ENCODE measurements at places on chromosomes 11 and 22.

- DNase-seq = no peak
Observed at GRCh38 chr22:42955848-42956247, 59.1 kb downstream of the PACSIN2 start.

GRCh38 chr11:60699284-60699691, at the start of gene MS4A8:
MS4A8 (plus strand) TSS chr11:60699612; CDS start chr11:60700861, 1,249 bp downstream.
- DNase-seq = no peak

DNA sequence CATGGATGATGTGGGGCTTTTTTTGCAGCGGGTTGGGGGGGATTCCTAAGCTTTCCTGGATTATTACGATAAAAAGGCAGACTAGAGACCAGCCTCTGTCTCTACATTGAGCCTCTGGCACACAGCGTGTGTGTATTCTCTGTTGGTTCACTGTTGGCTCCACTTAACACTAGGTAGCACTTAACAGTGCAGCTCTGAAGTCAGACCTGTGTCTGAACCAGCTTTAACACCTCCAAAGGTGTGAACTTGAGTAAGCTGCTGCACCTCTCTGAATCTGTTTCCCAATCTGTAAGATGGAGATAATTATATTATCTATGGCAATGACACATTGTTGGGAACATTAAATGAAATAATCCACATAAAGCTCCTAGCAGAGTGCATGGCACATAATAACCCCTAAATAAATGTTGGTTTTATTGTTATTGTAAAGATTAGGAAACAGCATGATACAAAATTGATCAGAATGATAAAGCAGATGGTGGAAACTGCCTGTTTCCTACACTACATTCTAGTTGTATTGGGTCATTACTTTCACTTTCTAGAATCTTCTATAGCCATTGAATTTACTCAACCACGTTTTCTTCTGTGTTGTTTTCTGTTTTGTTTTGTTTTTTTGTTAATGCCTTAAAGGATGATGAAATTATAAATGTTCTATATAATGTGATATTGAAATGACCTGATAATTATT, 108.4 kb downstream of the ARL14EP start:
- DNase-seq = no peak

GRCh38 chr11:130561441-130561881, 113.0 kb downstream of the ADAMTS15 start:
- DNase-seq = no peak

GRCh38 chr11:121870206-121871045, 245.6 kb downstream of the BLID start:
- DNase-seq = no peak

DNA sequence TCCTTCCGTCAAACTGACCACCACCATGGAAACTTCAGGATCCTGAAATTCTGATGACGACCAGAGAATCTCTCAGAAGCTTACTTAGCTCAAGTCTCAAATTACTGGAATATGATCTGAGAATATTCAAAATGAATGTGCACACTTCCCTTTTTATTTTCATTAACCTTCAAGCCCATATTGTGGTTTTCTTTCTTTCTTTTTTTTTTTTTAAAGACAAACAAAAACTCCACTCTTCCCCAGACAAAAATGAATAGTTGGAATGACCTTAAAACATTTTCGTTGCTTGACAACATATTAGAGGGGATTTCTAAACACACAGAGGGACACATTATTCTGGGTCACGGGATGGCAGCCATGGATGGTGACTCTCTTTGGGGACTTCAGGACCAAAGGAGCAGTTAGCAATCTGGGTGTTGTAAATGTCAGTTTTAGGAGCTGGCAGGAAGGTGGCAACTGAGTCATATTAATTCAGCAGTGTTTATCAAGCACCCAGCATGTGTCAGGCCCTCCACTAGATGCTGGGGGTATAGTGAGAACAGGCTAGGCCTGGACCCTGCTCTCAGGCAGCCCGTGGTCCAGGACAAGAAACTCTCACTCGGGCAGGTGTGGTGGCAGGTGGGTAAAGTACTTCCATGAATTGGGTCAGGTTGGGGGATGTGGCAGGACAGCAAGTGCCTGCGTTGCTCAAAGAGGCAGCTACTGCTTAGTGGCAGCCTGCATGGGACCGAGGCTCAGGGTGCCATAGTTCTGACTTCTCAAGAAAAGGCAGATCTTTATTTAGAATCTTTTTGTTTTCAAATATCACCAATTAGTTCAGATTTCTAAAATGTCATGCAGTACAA, 126.1 kb downstream of the HIPK3 start:
- no peak for DNase-seq

GRCh38 chr11:2518111-2518982, 73.5 kb downstream of the KCNQ1 start:
- DNase-seq = no peak

GRCh38 chr11:86591631-86592030, 80.8 kb downstream of the ME3 start:
- no peak for DNase-seq

GRCh38 chr11:70755410-70756158, 357.3 kb downstream of the CTTN start:
- DNase-seq = peak; percentile 64

- DNase-seq = no peak
Observed at GRCh38 chr22:41845380-41846267, 12.7 kb downstream of the SREBF2 start.

- peak; percentile 78 for DNase-seq
Observed at GRCh38 chr22:32661296-32661695, 140.2 kb upstream of the TIMP3 start.

Data from kidney capillary endothelial cell (primary cell).